Renal cortical epithelial cell (primary cell): ENCODE measurements at places on chromosomes 5 and 9.

- DNase-seq: no peak
These were observed 753.9 kb upstream of the DMAC1 start for GRCh38 chr9:8553444-8553843.

GRCh38 chr5:170636206-170636605, 132.4 kb downstream of the KCNIP1 start:
- no peak for DNase-seq

- DNase-seq: peak; percentile 77
These were observed 339.5 kb upstream of the ZNF608 start for GRCh38 chr5:125085797-125086505.

- DNase-seq: no peak
These were observed 614.1 kb upstream of the CDH9 start for GRCh38 chr5:27652505-27652904.

DNA sequence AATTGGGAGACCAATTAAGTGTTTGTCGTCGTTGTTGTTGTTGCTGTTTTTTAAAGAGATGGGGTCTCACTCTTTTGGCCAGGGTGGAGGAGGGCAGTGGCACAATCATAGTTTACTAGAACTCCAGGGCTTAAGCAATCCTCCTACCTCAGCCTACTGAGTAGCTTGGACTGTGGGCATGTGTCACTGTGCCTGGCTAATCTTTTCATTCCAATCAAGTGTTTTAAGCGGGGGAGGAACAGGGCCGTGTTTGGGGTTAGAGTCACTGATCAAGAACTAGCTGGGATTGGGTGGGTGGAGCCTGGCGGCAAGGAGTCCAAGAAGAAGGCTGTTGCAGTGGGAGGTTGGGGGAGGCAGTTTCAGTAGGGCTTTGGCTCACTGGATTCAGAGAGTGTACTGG, 13.8 kb downstream of the SNX30 start:
- DNase-seq: peak; percentile 94

- no peak for DNase-seq
These were observed 47.5 kb downstream of the SPATA31D1 start for GRCh38 chr9:82036086-82036485.

GRCh38 chr5:112713206-112713605, 24.5 kb upstream of the APC start:
- DNase-seq: no peak
